ENCODE measurements at places on chromosomes 4 and X.
A peak's percentile ranks its signal among the peaks of the same experiment; 100 is the strongest.

GRCh38 chrX:105645667-105646357, 176.5 kb upstream of the NRK start:
- no peak for DNase-seq

DNA sequence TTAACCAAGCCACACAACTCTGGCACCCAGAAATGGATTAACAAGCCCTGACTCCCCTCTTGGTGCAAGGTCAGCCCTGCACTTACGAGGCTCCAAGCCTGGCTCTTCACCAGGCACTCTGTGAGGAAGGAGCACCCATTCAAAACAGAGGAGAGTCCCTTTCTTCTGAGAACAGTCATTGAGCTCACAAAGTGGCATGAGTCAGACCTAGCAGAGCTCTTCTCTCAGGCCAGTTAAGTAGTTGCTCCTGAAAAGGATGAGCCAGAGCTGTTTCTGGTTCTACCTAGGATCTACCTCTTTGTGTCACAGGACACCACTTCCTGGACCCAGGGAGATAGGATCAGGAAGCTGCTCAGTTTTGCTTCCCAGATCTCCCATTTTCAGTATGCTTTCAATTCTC, 48.2 kb downstream of the EVC2 start:
- no peak for DNase-seq

GRCh38 chrX:141133272-141133671, 43.7 kb downstream of the LDOC1 start:
- DNase-seq, result no peak

GRCh38 chr4:158202481-158202880, 7.8 kb upstream of the TMEM144 start:
- DNase-seq, result no peak

DNA sequence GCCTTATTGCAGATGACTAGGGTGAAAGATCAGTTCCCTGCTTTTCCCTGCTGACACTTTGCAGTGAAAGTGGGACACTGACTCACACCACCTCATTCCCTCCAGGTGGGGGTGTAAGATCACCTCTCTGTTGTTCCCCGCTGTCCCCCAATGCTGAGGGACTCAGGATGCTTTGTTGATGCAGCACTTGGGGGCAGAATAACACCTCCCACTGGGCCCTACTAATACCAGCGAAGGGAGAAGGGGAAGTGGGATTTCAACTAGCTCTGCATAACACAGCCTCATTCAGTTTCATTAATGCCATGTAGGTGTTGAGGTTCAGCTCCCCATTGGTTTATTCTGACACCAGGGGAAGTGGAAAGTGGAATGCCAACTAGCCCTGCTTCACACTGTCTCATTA, 43.6 kb upstream of the IL1RAPL2 start:
- DNase-seq, result no peak

GRCh38 chr4:20984576-20984836, 284.2 kb downstream of the PACRGL start:
- DNase-seq, result no peak

DNA sequence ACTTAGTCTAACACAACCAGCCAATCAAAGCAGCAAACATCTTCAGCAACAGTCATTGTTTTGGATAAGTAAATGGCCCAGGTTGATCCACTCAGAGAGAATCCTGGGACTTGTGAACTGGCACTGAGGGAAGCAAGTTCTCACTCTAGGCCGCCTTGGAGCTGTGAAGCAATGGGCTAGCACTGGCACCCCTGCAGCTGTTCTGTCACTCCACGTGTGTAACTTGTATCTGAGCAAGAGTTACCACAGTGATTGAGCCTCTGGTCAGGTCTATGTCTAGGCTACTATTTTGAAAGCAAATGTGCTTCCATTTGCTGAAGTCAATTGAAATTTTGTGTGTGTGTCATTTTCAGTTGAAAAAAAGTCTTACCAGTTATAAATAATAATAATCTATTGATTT, 57.2 kb upstream of the HS3ST1 start:
- no peak for DNase-seq

DNA sequence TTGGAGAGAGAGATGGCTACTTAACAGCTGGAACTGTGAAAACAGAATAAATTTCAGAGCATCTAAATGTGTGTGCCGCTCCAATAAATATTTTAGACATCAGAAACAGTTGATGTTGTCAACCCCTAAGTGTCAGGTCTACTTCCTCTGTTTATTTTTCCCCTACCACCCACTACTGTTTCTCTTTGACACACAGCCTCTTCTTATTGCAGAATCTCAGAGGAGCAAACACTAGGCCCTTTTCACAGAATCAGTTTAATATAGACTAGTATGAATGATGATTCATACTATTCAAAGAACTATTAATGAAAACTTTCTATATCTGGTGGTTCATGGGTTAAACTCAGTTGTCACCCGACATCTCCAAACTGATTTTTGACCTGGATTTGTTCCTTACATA, 33.9 kb downstream of the NAA11 start:
- no peak for DNase-seq

DNA sequence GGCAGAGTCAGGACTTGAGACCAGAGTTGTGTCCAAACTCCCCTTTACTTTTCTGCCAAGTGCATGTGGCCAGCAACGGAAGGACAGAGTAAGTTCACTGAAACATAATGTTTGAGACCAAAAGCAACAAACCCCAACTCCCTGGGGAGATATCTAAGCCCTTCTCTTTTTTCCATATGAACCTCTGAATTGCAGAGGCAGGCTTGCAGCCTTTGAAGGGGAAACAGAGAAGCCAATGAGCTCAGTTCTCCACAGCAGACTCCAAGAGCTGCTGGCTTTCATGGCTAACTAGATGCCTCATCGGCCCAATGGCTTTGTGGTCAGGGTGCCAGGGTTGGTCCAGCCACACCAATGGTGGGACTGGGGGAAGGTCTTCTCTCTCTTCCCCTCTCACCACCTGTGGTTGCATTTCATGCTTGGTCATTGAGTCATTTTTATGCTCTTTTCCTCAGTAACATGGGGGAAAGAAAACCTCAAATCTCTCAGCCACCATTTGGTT, 34.0 kb downstream of the STARD8 start:
- peak; percentile 14 for DNase-seq

DNA sequence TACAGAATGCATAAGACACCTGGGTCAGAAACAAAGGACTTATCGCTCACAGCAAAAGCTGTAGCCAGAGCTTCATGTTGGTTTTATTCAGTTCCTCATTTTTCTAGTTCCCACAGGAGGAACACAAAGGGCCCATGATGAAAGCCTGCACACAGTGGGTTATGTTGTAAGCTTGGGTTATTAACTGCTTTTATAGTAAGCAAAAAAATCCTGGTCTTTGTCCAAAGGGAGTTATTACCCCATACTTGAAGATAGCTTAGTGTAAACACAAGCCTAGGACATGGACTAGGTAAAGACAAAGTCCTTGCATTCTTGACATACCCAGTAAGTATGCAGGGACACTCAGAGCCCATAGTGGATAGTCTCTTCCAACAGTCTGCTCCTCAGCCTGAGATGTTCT, 11.7 kb downstream of the BBS12 start:
- peak; percentile 69 for DNase-seq

DNA sequence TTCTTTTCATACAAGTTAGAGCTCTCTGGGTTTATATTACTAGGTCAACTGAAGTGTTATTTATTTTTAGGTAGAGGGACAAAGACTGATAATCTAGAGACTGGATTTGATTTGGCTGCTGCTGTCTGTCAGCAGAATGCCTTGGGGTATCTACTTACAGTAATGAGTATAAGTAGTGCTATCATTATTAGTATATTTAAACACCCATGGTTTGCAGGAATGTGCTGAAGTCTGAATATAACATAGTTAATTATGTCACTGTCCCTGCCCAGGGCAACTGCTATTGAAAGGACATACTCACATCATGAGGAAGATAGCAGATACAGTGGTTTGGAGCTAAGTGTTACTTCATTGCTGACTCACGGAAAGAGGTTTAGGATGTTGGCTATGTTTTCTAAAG, 76.2 kb downstream of the PRRG1 start:
- DNase-seq, result no peak

- no peak for DNase-seq
These were observed 111.5 kb downstream of the GNL3L start for GRCh38 chrX:54641530-54641929.

- DNase-seq, result no peak
These were observed 134.8 kb downstream of the HS3ST1 start for GRCh38 chr4:11293866-11294265.
